ENCODE measurements at places on chromosomes 12 and 14.

DNA sequence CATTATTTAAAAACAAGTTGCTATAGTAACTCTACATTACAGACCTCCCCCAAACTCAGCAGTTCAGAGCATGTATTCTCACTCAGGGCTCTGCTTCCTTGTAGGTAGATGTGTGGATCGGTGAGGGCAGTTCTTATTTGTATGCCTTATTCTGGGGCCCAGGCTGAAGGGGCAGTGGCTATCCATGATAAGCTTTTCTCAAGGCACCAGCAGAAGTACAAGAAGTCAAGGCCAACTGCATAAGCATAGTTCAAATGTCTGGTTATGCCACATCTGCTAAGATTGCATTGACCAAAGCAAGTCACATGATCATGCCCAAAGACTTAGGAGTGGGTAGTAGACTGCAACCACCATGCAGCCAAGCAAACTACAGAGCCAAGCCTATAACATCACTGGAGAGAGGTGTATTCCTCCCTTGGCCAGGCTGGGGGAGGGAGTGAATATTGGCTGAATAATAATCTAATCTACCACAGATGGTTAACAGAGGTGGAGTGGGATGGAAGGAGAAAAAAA is 4.6 kb downstream of the PSEN1 start:
- DNase-seq: no peak

DNA sequence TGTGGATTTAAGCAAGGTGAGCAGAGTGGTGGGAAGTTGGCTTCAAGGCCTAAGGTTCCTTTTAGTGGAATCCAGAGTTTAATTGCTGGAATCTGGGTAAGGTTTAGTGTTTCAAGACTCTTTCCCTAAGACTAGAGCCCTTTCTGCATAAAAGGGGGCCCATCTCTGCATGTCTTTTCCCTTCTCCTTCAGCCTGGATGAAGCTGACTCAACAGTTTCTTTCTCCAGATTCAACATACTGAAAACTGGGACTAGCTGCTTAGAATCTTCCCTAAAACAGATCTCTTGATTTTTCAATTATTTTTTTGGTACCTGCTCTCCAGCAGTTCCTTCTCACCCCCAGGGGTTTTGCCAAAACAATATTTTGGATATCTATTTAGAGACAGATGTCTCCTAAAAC is 34.0 kb downstream of the SLC4A8 start:
- no peak for DNase-seq

GRCh38 chr12:62703011-62703380 is 232.0 kb downstream of the PPM1H start:
- DNase-seq: peak; percentile 85

DNA sequence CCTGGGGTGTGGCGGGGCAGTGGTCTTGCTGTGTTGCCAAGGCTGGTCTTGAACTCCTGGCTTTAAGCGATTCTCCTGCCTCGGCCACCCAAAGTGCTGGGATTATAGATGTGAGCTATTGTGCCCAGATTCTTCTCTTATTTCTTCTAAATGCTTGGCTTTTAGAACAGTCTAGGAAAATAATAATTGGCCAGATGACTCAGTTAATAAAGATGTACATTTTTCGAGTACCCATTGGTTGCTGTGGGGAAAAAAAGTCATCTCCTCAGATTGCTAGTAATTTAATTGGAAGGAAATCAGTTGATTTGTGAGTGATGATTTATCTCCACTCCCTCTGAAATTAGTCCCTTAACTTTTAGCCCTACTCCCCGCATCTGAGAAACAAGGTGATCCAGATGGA is 45.5 kb downstream of the CHST11 start:
- no peak for DNase-seq

DNA sequence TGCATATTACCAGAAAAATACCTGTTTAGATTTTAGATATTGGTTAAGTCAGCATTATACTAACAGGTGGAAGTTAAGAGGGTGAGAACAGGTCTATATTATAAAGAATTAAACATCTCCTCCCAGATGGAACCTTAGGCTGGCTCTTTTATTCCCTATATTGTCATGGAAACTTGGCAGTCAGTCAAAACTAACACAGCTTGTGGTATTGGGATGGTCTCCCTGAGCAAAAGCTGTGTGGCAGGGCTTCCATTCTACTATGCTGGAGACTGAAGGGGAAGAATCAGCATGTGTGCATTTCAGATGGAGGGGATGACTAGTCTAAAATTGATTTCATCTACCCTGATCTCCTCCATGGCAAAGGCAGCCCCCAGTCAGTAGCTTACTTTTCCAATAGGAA is 66.7 kb downstream of the SMOC1 start:
- peak; percentile 33 for DNase-seq

- peak; percentile 31 for DNase-seq
Observed at GRCh38 chr14:72701605-72702004, 192.3 kb downstream of the DPF3 start.

GRCh38 chr14:61403411-61403810 is 82.0 kb downstream of the PRKCH start:
- no peak for DNase-seq

DNA sequence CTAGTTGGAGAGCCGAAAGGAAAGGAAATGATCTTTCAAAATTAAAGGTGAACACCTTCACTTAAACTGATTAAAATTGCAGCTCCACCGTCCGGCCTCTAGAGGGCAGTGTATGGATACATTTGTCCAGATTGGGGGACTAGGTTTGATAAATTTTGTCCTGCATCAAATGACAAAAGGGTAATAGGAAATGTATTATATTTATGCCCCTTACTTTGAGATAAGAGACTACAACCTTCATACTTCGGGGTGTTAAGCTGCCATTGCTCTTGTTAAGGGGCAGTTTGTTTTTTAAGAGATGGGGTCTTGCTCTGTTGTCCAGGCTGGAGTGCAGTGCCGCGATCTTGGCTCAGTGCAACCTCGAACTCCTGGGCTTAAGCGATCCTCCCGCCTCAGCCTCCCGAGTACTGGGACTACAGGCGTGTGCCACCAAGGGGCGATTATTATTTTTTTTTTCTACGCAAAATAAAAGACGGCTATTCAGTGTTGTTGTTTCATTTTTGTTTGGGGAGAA is 818 bp upstream of the SUOX start:
- peak; percentile 61 for DNase-seq

- DNase-seq: no peak
Observed at GRCh38 chr12:82517027-82517426, 158.7 kb downstream of the METTL25 start.

DNA sequence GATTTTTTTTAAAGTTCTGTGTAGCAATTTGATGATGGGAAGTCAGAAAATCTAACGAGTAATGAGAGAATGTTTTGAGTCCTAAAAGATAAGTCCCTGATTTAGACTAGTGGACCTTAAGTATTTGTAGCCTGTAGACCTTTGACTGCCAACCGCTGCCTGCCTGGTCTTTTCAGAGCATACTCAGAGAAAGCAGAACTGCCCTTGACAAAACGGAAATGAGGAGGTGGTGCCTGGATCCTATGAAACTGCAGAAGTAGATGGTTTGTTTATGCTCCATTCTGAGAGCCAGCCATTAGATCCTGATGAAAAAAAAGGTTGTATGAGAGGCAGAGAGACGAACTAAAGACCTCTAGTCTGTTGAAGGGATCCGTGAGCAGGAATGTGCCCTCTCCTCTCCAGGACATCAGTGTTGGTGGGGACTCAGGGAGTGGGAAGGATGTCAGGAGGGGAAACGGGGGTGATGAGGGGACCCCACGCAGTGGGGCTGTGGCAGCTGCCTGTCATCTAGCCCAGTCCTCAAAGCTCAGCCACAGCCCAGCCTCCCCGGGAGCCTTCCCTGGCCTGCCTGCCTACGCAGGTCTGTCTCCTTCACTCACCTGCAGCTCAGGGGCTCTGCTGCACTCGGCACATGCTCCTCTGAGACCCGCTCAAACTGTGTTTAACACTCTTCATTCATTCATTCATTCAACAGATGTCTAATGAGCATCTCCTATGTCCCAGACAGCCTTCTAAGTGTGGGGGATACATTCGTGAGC is 447.5 kb downstream of the AACS start:
- DNase-seq: no peak

GRCh38 chr12:26402648-26403047 is 207.3 kb downstream of the SSPN start:
- DNase-seq: peak; percentile 54

DNA sequence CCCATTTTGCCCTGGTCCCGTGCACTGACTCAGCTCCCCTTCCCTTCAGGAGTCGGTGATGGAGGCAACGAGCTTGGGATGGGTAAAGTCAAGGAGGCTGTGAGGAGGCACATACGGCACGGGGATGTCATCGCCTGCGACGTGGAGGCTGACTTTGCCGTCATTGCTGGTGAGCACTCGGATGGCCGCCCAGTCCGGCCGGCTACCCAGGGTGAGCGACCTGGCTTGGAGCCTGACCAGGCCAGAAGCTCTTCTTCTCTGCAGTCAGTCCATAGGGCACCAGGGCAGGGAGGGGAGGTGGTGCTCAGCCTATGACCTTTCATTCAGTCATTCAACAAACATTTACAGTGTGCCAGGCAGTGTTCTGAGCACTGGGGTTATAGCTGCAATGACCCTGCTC is 39.8 kb downstream of the GPR68 start:
- DNase-seq: no peak

- DNase-seq: peak; percentile 67
Observed at GRCh38 chr12:107884769-107885694, 110.5 kb downstream of the ASCL4 start.

DNA sequence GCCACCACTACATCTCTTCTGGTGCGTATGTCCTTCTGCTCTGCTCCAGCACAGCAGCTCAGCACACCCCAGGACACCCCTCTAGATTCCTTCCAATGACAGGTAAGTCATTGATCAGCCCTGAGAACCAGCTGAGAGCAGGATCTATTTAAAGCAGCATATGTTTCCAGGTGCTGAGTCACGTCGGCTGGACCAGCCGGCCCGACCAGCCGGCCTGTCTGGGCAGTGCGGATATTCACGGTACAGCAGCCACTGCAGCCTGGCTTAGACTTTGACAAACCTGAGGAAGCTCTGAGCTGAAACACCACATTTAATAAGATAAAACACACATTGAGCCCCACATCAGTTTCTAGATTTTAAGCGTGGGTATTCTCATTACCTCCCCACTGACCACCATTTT is 31.8 kb upstream of the RPH3A start:
- no peak for DNase-seq

DNA sequence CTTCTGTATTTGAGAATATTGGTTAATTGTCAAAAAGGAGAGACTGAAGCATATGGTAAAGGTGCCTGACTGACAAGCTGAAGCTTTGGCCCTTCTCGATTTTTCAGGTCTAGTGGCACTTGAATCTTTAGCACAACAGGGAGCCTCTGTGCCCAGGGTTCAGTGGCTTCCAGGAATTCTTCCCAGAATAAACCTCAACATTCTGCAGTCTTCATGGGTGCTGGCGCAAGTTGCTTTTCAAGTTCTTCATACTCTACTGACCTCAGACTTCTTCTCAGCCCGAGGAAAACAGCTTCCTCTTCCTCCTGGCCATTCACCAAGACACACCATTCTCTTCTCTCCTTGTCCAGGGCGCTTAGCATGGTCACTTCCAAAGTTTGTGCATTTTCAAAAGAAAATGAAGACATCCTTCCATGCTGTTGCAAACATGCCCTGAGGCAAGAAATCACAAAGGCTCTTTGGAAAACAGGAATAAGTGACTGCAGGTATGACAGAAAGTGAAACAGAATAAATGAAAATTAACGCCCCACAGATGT is 89.9 kb downstream of the MGST1 start:
- DNase-seq: no peak

- DNase-seq: no peak
Observed at GRCh38 chr12:116545936-116546335, 13.2 kb upstream of the MAP1LC3B2 start.

GRCh38 chr14:70653662-70654061 is 11.9 kb downstream of the TTC9 start:
- no peak for DNase-seq

DNA sequence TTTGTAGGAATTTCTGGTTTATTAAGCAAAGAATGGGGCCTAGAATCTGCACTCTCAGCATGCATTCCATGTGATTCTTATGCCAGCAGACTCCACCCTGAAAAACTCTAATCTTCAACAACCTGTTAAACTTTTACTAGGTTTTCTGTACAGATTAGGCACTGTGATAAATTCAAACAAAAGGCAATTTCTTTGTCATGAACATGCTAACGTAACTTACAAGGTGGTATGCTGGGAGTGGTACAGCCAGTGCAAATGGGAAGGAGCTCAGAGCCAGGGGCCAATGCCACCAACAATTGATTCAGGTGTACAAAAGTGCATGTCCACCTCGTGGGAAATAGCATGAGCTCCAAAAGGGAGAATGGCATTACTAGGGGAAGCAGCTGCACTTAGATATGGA is 83.0 kb downstream of the PPFIBP1 start:
- no peak for DNase-seq

DNA sequence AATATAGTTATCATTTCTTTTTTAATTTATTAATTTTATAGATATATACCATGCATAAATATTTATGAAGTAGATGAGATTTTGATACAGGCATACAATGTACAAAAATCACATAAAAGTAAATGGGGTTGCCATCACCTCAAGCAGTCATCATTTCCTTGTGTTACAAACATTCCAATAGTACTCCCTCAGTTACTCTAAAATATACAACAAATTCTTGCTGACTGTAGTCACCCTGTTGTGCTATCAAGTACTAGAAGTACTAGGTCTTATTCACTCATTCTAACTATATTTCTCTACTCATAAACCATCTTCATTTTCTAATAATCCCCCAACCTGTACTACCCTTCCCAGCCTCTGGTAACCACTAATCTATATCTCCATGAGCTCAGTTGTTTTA is 432.6 kb upstream of the SYT1 start:
- DNase-seq: no peak

DNA sequence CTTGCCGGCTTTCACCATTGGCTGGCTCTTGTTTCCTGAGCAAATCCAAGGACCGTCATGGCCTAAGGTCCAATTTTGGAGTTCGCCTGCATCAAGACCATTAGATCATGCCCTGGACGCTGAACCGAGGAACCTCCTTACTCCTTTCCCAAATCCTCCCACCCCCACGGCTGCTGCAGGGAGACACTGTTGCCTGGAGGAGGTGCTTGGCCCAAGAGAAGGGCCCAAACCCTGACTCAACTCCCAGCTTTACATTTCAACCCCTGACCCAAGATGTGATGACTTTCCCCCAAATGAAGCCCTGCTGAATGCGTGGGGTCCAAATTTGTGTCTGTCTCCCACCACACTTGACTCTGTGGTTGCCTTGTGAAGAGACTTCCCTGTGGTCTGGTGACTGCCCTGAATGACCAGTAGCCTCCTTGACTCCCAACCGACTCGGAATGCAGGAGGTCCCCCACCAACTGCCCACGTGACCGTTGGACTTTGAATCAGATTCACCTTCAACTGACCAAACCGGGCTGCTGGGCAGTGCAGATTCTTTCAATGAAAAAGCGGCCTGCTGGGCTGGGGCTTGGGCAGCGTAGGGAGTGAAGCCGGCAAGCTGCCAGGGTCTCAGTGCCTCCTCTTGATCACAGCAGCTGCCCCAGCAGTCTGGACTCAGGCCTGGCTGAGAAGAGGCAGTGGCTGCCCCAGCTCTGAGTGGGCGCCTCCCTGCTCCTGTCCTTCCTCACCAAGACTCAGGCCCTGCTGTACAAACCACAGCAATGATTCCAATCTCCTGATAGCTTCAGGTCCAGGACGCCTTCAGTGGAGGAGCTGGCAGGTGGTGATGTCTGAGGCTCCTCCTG is 46.7 kb upstream of the OASL start:
- no peak for DNase-seq

Measured in Daoy (cell line).